NCI-H748 treated with DMSO at 0.1 percent for 48 hours (cell line): ENCODE measurements at places on chromosomes 7 and 10.
A peak's percentile ranks its signal among the peaks of the same experiment; 100 is the strongest.

- DNase-seq, result no peak
These were observed 124.8 kb downstream of the PHTF2 start for GRCh38 chr7:77923419-77923818.

- DNase-seq, result no peak
These were observed 15.7 kb downstream of the SLC35B4 start for GRCh38 chr7:134300988-134301387.

DNA sequence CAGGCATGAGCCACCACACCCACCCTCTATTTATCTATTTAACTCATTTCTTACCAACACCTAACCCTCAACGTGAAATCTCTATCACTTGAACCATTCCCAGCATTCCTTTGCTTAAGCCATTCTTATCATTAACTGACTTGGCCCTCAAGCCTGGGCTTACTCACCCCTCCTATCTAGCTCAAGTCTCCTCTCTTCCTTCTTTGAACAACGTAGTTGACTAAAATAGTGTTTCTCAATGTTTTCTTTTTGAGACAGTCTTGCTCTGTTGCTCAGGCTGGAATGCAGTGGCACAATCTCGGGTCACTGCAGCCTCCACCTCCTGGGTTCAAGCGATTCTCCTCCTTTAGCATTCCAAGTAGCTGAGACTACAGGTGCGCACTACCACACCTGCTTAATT, 7.0 kb downstream of the ANXA7 start:
- no peak for DNase-seq

- no peak for DNase-seq
These were observed 92.2 kb downstream of the SEMA3C start for GRCh38 chr7:80826520-80827238.

GRCh38 chr7:144780071-144780608, 55.7 kb downstream of the TPK1 start:
- no peak for DNase-seq

DNA sequence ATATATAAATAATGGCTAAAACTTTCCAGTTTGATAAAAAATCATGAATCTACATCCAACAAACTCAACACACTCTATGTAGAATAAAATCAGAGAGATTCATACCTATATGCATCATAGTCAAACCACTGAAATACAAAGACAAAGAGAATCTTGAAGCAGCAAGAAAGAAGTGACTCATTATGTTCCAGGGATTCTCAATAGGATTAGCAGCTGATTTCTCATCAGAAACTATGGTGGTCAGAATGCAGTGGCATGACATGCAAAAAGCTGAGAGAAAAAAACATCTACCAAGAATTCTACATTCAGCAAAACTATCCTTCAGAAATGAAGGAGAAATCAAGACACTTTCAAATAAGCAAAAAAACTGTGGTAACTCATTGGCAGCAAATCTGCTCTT, 187.4 kb downstream of the RNLS start:
- no peak for DNase-seq

DNA sequence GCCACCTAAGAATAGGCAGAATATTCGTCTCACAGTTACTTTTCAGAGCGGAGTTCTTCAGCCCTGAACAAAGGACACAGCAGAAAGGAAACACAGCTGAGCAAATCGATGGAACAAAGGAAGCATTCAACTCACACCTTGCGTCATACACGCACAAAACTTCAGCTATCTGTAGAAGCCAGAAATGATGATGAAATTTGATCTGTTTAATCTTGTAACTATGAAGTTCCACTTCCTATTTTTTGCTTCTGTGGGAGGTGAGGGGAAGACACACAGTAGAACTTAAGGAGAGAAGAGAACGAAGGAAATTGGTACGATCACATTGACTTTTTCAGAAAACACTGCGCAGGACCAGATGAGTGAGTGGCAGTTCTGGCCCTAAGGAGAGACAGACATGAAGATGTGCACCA, 26.2 kb downstream of the FAM171A1 start:
- DNase-seq, result peak; percentile 72

- DNase-seq, result no peak
These were observed 1024.8 kb downstream of the LRMDA start for GRCh38 chr10:76456197-76456596.

DNA sequence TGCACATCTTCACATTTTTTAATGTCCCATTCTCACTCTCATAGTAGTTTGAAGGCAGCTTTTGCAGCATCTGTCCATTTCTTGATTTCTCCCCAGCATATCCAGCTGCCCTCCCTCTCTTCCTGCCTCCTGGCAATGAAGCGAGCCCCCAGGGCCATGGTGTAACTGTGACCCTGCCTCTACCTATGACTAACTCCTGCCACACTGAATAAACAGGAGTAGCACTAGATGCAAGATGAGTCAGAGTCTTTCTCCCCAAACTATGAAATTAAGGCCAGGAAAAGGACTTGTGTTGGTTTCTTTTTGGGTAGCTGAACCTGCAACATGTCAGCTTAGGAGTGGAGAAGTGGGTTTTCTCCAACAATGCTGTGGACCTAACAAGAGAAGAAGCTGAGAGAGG, 329.0 kb downstream of the RNLS start:
- no peak for DNase-seq

- no peak for DNase-seq
These were observed 9.4 kb downstream of the ARPC1B start for GRCh38 chr7:99383791-99384370.

GRCh38 chr10:86798611-86799010, 42.2 kb downstream of the BMPR1A start:
- no peak for DNase-seq

GRCh38 chr7:120941064-120941463, 9.5 kb upstream of the ING3 start:
- no peak for DNase-seq

DNA sequence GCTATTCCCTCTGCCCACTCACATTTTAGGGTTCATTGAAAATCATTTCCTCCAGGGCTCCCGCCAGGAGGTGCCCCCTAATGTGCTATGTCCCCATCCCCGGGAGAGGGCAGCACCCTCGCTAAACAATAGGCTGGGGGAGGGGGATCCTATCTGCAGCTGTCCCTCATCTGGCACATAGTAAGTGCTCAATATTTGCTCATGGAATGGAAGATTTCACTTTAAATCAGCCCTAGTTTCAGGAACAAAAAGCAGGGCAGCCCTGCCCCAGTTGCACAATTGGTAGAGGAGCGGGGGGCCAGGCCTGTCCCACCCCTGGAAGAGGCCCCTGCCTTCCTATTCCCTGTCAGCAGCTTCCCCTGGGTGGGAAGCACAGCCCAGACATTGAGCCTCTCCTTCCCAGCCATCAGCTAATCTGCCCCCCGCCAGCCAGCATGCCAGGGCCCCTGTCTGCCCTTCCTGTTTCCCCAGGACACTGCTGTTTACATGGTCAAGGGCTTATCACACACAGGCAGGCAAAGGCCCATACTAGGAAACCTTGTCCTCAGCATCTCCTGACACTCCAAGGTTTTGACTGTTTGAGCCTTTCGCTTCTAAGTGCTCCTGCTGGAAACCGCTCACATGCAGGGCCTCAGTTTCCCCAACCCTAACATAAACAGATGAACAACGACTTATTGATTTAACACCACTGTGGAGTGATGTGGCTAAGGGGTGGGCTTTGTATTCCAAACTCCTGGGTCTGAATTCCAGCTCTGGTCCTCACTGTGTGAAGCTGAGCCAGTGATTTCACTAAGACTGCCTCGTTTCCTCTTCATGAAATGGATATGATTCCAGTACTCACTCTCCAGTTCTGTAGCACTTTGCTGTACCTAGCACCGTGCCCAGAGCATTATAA, 130.7 kb upstream of the ZMIZ1 start:
- no peak for DNase-seq

DNA sequence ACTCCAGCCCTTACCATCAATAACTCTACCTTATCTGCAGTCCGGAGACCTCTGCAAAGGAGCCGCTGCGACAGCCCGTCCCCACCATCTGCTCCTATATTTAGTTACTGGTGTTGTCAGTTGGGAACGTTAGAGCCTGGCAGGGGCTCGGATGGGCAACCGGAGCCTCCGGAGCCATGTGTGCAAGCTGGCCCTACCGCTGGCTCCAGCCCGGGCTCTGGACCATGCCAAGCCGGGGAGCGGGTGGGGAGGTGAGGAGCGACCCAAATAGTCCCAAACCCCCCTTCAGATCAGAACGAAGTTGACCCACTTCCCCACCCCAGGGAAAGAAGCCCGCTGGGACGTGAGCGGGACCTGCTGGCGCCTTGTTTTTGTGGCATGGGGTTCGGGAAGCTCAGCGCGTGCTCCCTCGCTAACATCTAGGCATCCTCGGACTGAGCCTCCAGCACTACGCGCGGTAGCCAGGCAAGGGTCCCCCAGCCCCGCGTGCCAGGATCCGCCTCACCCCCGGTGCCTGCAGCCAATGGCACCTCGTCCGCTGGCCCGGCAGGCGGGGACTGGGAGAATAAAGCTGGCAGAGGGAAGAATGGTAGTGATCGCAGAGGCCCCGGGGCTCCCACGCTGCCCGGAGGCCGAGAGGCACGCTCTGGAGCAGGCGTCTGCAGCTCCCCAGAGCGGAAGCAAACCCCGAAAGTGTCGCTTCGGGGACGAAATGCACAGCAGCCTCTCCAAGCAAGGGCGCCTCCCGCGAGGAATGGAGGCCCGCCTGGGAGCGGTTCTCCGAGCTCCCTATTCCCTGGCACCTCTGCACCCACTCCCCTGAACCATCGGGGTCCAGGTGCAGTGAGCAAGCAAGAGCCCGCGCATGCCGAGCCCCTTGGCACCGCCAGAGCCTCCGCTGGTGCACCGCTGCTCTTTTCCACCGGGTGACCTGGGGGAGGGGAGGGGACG, 679 bp downstream of the LRRC20 start:
- DNase-seq, result peak; percentile 26

GRCh38 chr10:61472090-61472674, 19.0 kb upstream of the TMEM26 start:
- DNase-seq, result no peak

GRCh38 chr7:17467386-17467945, 169.0 kb downstream of the AHR start:
- DNase-seq, result no peak

- DNase-seq, result no peak
These were observed 93.7 kb upstream of the HECTD2 start for GRCh38 chr10:91316486-91316885.

DNA sequence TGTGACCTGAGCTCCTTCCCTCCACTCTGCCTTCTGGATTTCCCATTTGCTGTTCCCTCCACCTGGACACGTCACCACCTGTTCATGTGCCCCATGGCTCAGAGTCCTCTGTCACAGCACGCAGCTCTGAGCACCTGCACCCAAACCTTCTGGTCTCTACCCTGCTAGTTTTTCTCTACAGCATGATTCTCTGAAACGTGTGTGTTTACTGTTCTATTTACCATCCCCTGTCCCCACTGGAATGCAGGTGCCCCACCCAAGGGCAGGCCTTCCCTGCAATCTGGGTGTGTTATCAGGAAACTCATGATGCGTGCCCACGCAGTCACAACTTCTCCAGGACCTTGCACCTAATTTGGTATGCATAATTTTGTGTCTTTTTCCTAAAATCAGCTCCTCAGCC, 284.4 kb upstream of the IGFBP3 start:
- DNase-seq, result no peak

DNA sequence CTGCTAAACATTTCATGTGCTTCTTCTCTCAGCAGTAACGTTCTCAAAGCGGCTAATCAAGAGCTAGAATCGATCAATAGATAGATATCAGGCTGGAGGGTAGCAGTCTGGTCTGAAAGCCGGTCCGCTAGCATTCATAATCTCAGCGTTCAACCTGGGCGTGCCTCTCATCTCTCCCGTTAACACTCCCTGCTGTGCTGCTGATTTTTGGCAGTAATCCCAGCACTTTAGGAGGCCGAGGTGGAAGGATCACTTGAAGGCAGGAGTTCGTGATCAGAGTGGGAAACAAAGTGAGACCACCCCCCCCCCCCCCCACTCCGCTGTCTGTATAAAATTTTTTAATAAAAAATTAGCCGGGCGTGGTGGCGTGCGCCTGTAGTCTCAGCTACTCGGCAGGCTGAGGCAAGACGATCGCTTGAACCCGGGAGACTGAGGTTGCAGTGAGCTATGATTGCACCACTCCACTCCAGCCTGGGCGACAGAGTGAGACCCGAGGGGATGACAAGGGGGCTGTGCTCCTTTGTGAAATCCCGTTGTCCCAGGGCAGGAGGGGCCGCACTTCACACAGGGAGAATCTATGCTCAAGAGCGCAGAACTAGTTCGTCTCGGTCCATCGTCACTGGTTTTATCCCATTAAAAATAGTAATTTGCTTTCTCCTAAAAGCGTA, 624 bp upstream of the CEP55 start:
- peak; percentile 49 for DNase-seq

- no peak for DNase-seq
These were observed 191.1 kb upstream of the TCF7L2 start for GRCh38 chr10:112758961-112759360.

DNA sequence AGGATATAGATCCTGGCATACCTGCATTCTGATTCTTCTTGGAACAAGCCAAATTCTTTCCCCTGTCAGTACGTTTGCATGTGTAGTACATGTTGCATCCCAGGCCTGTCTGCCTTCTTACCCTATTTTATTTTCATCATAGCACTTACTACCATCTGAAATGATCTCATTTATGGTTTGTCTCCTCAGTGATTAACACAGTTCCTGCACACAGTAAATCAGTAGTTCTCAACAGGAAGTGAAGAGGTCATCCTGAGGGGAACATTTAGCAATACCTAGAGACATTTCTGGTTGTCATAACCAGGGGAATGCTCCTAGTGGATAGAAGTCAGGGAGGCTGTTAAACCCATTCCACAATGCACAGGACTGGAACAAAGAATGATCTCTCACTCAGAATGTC, 38.2 kb upstream of the SLC26A4 start:
- DNase-seq, result no peak

DNA sequence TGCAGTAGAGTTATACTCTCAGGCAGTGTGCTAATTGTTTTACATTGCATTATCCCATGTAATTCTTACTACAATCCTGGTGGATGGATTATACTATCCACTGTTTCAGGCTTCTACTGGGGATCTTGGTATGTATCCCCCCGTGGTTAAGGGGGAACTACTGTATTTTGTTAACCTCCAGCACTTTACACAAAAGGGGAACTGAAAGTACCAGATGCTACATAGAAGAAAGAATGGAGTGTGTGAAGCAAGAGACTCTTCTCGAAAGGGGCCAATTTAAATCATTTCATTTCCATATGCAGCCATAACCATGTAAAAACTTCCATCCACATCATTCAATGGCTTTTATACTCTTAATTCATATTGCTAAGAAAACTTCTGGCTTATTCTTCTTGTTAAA, 69.4 kb downstream of the C1GALT1 start:
- no peak for DNase-seq
